ENCODE measurements at places on chromosomes 11 and 22.

- H3K4me3 ChIP-seq = no peak overlapping the region
- no peaks in the 10 kb centered on the region for H3K4me1 ChIP-seq
- no peak for DNase-seq
- no peak overlapping the region for H3K27ac ChIP-seq
Measured at GRCh38 chr11:105168457-105168856, 28.9 kb upstream of the CARD18 start.

DNA sequence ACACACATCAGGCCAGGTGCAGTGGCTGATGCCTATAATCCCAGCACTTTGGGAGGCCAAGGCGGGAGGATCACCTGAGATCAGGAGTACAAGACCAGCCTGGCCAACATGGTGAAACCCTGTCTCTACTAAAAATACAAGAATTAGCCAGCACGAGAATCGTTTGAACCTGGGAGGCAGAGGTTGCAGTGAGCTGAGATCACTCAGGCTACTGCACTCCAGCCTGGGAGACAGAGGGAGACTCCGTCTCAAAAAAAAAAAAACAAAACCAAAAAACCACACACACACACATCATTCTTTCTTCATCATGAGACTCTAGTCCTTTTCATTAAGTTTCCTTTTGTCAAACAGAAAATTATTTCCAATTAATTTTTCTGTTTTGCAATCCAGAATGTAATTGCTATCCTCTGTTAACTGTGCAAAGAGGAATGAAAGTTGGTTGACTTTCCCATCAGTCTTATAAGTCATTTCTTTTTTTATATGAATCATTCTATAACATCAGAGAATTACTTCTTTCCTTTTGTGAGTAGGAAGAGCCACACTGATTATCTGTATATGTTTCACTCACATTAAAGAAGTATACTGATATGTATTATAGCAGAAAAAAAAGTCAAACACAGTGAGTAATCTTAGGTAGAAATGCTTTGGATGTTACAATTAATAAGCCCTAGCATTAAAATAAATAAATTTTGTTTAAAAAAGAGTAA is 52.2 kb downstream of the HORMAD2 start:
- H3K36me3 ChIP-seq = no peaks in the 10 kb centered on the region
- no peak overlapping the region for H3K4me3 ChIP-seq
- no peak overlapping the region for H3K27ac ChIP-seq
- DNase-seq = no peak
- H3K4me1 ChIP-seq = no peaks in the 10 kb centered on the region
- no peaks in the 10 kb centered on the region for H3K27me3 ChIP-seq

DNA sequence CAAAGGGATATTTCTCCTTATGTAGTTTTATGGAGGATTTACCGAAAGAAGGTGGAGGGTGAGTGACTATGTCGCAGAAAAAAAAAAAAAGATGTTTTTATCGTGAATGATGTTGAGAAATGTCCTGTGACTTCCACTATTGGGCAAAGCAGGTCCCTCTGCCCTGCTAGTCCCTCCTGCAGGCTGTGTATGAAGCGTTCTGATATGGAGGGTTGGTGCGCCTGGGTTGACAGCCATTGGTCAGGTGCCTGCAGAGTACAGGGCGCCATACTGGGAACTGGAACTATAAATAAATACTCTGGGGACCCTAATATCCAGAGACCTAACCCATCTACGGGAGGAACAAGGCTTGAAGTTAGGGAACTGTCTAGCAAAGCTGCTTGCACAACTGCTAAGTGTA is 1.5 kb downstream of the IL17RA start:
- no peak for DNase-seq
- H3K4me3 ChIP-seq = no peak overlapping the region
- no peaks in the 10 kb centered on the region for H3K36me3 ChIP-seq

- peaks cover 72% of the 10 kb centered on the region for H3K36me3 ChIP-seq
- DNase-seq = no peak
- H3K4me1 ChIP-seq = peaks cover 16% of the 10 kb centered on the region
- H3K4me3 ChIP-seq = no peak overlapping the region
Measured at GRCh38 chr11:61725781-61726231, 26.6 kb upstream of the MYRF start.

DNA sequence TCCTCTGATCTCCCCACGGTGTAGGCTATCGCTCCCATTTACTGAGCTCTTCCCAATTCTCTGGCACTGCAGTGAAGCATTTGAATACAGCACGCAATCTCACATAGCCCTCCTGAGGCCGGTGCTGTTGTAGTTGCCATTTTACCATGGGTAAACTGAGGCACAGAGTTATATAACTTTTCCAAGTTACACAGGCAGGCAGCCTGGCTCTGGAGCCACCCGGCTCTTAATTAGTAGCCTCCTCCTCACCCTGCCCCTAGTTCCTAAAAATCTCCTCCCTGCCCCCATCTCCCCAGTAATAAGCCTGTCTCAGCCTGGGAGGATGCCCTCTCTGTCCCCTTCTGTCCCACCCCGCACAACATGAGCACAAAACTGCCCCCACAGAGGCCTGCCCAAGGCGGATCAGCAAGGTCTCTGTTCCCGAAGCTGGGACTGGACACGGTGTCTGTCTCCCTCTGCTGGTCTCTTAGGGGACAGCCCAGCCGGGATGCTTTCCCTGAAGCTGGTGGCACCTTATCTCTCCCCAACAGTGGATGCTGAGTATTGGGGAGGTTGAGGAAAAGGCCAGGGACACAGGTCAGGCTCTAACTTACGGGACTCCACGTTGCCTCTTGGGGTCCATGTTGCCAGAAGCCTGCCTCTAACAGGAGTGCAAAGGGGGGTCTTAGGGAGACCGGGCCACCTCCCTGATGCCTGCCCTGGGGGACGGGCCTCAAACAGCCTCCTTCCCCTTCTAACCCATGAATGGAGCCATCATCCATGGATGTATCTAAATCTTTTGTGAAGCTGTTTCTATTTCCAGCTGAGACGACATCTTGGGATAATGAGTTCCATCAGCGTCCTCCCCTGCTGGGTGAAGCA is 9.1 kb upstream of the CLCF1 start:
- H3K27ac ChIP-seq = no peak overlapping the region
- H3K4me3 ChIP-seq = no peak overlapping the region
- peak; percentile 82 for DNase-seq
- H3K27me3 ChIP-seq = peaks cover 16% of the 10 kb centered on the region
